ENCODE measurements at places on chromosomes 1 and 21.

DNA sequence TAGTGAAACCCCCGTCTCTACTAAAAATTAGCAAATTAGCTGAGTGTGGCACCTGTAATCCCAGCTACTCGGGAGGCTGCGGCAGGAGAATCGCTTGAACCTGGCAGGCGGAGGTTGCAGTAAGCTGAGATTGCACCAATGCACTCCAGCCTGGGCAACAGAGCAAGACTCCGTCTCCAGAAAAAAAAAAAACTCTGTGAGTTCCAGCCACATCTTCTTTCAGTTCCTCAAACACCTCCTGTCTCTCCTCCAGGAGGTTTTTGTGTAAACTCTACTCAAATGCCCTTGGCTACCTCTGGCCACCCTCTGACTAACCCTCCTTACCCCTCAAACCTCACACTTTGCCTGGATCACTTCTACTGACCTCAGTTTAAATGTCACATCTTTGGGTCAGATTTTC, 38.1 kb downstream of the RCSD1 start:
- no peak for DNase-seq

- DNase-seq, result no peak
Observed at GRCh38 chr1:202622388-202622787, 87.9 kb downstream of the SYT2 start.

GRCh38 chr21:44694776-44695175, 2.2 kb upstream of the KRTAP10-12 start:
- no peak for DNase-seq

- DNase-seq, result no peak
Observed at GRCh38 chr1:61054601-61054993, 27.8 kb upstream of the NFIA start.

- peak; percentile 86 for DNase-seq
Observed at GRCh38 chr1:111222308-111223125, 5.0 kb upstream of the CHI3L2 start.

DNA sequence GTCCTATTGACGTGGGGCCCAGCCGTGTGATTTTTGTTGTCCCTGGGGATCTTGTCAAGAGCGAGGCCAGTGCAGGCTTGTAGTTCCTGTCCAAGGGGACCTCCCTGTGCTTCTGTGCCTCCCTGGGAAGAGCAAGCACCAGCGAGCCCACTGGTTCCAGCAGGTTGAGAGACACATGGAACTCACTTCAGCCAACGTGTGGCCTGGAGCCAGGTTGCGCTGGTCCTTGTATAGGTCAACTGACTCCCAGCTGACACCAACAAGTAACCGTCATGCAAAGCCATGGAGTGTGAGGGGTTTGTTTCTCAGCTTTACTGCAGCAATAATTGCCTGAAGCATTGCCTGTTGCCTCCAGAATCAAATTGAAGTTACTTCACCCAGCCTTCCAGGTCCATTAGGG, 63.0 kb downstream of the DISP3 start:
- DNase-seq, result no peak

DNA sequence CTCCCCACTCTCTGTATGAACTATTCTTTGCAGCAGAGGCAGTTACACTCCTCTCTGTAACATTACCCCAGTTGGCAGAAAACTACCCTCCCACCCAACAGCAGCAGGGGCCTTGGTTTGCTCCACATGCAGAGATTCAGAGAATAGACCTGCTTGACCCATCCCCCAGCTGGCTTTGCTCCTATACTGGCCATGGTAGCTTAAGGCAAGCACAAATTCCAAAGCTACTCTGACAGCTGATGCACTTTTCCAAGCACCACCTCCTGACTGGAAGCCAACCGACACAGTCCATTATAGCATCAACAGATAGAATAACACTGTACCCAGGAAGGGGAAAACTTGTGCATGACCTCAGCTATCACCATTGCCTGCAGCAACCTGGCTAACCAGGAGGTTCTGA, 846.5 kb upstream of the NCAM2 start:
- no peak for DNase-seq

- peak; percentile 23 for DNase-seq
Observed at GRCh38 chr1:151475175-151475574, 15.9 kb upstream of the POGZ start.

DNA sequence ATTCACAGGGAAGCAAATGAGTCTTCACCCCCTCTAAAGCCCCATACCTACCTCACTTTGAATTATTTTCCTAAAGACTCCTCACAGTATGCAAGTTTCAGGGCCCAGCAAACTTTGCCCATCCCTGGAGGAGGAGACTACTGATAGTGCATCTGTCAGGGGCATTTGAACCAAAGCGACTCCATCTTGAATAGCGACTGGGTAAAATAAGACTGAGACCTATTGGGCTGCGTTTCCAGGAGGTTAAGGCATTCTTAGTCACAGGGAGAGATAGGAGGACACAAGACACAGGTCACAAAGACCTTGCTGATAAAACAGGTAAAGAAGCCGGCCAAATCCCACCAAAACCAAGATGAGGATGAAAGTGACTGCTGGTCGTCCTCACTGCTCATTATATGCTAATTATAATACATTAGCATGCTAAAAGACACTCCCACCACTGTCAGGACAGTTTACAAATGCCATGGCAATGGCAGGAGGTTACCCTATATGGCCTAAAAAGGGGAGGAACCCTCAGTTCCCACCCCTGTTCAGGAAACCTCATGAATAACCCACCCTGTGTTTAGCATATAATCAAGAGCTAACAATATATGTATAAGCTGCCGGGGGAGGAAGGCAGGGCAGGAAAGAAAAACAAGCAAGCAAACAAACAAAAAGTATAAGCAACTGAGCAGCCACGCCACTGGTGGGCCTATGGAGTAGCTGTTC, 3.3 kb upstream of the PKNOX1 start:
- no peak for DNase-seq

- no peak for DNase-seq
Observed at GRCh38 chr1:65009176-65009575, 42.8 kb upstream of the JAK1 start.

GRCh38 chr1:155083865-155084721, 5.5 kb downstream of the EFNA3 start:
- DNase-seq, result peak; percentile 62

DNA sequence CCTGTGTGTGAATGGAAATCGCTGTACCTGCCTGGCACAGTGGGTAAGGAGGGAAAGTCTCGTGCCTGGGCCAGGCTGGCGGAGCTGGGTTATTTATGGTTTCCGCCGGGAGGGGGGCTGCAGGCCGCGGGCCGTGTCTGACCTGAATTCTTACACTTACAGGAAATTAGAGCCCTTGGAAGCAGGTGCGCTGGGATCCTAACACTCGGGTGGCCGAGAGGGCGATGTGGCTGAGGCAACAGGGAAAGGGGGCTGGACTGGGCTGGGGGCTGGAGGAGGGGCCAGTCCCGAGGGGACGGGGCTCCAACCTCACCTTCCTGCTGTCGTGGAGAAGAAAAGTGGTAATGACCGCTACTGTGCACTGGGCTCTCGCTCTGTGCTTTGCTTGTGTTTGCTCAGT, 109.4 kb upstream of the WNT4 start:
- DNase-seq, result no peak

DNA sequence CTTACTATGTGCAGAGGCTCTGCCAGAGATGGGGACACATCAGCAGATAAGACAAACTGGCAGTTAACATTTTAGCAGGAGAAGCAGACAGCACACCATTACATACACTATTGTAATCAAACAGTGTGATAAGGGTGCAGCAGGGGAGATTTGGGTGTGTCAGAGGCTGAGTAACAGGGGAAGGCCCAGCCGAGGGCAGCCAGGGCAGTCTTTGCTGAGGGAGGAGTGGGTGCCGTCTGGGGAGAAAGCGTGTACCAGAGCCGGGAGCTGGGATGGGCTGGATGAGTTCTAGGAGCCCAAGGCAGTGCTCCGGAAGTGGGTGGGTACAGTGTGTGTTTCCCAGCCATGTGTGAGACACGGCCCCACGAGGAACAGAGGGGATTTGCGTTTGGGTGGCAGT, 31.2 kb downstream of the KCNA10 start:
- no peak for DNase-seq

DNA sequence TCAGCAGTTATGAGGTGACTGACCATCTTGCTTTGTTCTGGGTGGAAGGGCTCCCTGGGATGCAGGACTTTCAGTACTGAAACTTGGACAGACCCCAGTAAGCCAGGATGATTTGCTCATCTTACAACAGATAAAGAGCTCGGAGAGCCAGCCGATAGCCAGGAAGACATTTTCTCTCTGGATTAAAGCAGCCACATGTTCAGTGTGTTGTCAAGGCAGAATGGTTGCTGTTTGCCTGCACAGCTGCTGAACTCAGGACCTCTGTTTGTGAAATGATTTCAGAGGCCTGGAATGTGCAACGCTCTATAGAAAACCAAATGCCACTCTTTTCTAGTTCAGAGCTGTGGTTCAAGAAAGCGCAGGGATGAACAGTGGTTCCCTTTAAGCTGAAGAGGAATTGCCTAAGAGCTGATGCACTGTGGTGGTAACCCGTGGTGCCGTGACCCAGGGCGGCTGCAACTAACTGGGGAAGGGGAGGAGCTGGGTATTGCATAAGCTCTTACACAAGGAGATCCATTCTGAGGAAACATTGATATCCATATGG, 40.7 kb downstream of the CASQ2 start:
- DNase-seq, result no peak

DNA sequence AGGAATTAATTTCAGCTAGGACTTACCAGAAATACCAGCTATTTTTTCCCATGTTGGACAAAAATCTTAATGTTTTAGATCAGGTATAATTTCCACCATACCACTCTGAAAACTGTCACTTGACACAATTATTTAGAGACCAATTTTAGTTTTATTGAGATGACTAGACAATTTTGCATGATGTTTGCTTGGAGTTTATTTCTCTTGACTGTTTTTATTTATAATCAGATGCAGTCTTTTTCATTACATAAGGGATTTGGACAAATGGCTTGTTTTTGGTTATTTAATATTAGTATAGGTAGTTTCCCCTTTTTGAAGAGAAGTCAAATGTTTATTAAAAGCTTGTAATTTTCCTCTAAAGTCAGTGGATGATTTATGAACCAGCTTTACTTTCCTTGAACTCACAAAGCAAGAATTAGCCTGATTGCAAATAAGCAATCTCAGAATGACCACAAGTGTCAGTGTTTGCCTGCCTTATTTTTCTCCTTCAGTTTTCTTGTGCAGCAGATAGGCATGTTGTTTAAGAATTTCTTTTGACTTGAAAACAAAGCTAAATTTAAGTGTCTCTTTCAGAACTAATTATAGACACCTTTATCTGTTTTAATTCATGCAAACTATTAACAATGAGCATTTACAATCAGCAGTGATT, 3.8 kb upstream of the B3GALT2 start:
- DNase-seq, result no peak

- peak; percentile 32 for DNase-seq
Observed at GRCh38 chr1:159014851-159015250, 5.1 kb downstream of the IFI16 start.

DNA sequence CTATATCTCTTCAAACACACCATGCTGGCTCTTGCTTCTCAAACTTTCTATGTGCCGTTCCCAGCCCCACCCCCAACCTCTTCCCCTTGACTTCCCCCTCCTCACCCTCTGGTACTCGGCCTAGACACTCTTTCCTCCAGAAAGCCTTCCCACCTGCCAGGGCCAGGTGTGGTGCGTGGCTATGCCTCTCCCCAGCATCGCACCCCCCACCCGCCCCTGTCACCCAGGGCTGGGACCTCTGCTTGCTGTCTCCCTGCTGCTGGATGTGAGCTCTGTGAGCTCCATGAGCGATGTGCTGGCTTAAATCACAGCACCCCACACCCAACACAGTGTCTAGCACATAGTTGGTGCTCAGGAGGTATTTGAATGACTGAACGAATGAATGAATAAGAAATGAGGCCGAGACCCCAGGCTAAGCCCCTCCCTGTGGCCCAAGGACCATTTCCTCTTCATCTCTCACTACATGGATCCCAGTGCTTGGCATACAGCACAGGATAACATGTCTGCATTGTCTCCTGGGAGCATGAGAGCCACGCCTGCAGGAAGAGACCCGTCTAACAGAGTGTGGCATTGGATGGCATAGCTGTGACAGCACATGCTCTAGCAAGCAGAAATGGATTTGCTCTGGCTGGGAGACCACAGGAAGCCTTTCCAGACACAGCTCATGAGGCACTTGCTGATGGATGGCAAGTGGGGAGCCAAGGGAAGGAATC, 19.7 kb downstream of the TNNT2 start:
- DNase-seq, result no peak

GRCh38 chr1:43620956-43621355, 29.0 kb upstream of the KDM4A start:
- DNase-seq, result no peak

DNA sequence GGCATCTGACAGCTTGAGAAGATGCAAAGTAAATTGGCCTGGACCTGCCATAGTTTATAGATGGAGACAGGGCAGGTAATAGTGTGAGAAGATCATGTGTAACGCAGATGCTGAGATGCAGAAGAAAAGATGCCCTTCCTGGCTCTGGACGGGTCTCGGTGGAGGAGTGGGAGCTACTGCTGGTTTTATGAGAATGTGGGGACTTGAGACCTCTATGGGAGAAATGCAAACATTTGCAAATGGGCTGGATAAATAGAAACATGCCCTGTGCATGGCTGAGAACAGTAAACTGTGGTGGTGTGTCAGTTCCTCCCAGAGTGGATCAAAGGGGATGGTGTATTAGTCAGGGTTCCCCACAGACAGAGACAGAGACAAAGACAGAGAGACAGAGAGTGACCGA, 21.9 kb downstream of the UBASH3A start:
- DNase-seq, result peak; percentile 48

GRCh38 chr1:7119156-7119555, 333.9 kb downstream of the CAMTA1 start:
- no peak for DNase-seq

DNA sequence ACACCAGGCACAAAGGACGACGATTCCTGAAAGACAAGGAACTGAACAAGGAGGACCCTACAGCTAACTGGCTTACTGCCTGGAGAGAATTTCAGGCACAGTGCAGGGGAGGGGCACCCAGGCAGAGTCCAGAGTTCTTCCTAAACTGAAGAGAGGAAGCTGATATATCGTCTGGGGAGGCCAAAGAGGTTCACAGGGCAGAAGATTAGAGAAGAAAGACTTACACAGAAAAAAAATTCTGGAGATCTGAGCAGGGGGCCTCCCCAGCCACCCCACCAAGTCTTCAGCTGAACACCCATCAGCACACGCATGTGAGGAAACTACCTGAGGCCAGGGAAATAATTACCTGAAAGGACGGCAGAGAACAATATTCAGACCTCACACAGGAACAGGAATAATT, 24.6 kb downstream of the SORT1 start:
- no peak for DNase-seq

DNA sequence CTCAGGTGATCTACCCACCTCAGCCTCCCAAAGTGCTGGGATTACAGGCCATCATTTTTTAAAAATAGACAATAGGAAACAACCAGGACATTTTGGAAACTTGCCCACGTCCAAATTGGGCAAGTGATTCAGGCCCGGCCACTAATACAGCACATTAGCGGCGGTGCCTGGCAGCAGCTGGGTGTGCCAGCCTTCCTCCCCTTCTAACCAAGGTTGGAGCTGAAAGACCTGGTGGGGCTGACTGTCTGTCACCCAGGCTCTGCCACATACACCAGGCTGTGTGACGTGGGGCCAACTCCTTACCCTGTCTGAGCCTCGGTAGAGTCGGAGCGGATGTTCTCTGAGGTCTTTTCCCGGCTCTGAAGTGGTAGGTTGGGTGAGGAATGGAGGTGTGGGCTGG, 29.6 kb upstream of the TMEM51 start:
- DNase-seq, result no peak

GRCh38 chr1:237740846-237741245, 149.9 kb downstream of the ZP4 start:
- DNase-seq, result no peak

- no peak for DNase-seq
Observed at GRCh38 chr1:162111572-162111971, 42.1 kb downstream of the NOS1AP start.

GRCh38 chr1:12383001-12383400, 153.2 kb downstream of the VPS13D start:
- DNase-seq, result no peak
